ENCODE measurements at places on chromosomes 11 and 22. TPM values are rescaled to one million over a fixed set of nuclear protein-coding genes. Genes with fewer than 3 reads are reported as not detected.

- no peak for DNase-seq
These were observed 740 bp upstream of the TRMT2A start for GRCh38 chr22:20117633-20118299.

- no peak for DNase-seq
These were observed 46.4 kb upstream of the CALCB start for GRCh38 chr11:15027011-15027410.

DNA sequence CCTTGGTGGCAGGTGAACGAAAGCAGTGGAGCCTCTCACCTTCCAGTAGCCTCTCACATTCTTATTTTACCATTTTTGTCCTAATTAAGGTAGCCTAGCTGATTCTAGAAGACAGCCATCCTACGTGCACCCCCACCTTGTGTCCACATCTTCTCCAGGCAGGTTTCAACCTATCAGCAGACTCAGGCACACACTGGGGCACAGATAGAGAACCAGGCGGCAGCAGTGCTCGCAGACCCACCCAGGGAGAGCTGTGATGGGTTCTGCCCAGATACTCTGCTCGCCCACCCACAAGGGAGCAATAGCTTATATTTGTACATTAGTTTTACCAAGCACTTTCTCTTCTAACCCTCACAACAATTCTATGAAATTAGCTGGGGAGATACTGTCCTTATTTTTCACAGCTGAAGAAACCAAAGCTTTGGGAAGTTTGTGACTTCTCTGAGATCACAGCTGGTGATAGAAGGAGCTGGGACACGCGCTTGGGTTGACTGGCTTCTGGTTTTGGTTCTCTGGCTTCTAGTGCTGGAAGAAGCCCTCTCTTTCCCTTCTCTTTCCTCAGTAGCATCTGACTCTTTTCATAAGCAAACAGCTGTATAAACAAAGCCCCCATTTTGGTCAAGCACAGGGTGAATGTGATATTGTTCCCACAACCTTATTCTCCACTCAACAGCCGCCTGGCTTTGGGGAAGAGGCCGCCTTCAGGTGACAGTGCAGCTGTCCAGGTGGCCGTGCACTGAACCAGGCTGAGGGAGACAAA, 36.9 kb downstream of the PPP2R1B start:
- no peak for DNase-seq

GRCh38 chr11:65110354-65110861, 1.3 kb upstream of the TM7SF2 start:
- peak; percentile 61 for DNase-seq

- DNase-seq: no peak
These were observed 31.5 kb downstream of the SDHD start for GRCh38 chr11:112118176-112118575.

- DNase-seq: no peak
These were observed 237.8 kb downstream of the TBC1D22A start for GRCh38 chr22:47000256-47000655.

DNA sequence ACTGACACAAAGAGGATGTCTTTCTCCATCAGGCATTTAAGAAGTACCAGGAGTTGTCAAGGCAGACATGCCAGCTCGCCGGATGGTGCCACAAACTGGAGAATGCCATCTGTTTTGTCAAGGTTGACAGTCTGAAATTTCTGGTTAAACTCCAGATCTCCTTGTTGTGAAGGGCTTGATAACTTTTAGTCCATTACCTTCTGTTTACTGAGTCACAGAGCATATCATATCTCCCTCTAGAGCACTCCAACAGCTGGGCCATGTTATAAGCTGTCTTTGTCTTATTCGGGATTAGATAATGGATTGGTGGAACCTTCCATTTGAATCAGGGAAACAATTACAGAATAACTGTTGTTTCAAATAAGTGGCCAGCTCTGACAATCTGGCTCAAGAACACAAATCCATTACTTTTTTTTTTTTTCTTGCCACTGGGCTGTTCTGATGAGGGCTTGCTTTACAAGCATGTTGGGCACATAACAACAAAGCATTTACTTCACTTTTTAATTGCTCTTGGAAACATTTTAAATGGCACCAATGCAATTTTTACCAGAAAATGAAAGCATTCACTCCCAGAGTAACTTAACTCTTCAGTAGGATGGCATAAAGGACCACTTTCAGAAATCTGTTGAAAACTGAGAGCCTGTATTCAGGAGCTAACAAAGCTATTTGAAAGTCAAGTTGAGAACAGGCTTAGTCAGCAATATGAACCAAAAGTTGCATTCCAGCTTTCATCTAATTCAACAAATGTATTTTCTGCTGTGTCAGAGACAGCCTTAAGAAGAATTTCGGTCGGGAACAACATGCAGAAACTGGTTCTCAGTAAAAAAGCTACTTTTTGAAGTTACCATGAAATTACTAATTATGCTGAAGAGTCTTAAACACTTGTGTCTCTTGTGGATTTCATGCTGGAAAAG, 227.6 kb upstream of the PITPNB start:
- no peak for DNase-seq

- no peak for DNase-seq
These were observed 25.0 kb downstream of the ARHGAP1 start for GRCh38 chr11:46675288-46675851.

DNA sequence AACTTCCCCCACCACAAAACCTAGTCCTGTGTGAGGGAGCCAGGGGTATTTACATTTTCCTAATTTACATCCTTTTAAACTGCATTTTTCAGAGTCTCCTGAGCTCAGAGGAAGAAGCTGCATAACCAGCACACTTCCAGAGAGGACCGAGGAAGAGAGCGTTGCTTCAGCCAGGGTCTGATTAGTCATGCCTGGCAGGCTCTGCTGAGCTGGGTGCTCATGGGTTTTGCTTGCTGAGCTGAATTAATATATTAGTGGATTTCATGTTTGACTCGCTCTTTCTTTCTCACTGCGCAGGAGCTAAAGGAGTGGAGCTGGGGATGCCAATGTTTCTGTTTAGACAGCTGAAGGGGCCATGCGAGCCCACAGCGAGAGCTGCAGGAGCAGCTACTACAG, 539.3 kb upstream of the B3GAT1 start:
- no peak for DNase-seq

DNA sequence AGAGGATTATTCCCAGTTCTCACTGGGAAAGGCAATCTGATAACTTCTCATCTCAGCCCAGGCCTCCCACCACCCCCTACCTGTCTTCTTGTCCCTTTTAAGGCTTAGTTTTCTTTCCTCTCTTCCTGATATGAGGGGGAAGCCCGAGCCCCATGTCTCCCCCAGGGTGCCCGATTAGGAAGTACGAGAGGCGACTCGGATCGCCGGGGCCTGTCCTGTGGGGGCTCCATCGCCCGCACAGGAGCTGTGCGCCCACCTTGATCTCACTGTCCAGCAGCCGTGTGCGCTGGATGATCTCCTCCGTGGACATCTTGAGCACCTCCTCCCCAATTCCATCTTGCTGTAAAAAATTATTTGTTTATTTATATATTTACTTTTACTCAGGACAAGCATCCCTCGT, 628 bp downstream of the PSMC3 start:
- DNase-seq: no peak

- DNase-seq: no peak
These were observed 14.2 kb downstream of the PDE3B start for GRCh38 chr11:14657841-14658240.

DNA sequence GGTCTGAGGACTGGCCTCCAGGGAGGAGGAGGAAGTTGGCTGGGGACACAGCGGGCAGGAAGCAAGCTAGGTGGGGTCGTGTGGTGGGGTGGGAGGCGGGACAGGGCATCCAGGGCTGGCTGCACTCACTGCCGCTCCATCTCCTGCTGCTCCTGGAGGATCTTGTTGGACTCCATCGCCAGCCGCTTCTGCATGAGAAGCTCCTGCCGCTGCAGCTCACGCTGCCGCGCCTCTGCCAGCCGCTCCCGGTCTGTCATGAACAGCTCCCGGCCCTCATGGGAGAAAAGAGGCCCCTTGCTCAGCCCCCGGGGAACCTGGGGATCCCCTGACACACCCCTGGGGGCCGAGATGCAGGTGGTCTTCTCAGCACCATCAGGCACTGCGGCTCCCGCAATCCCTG, 21.6 kb downstream of the USH1C start:
- DNase-seq: no peak

GRCh38 chr11:72637198-72637597, 37.0 kb downstream of the PDE2A start:
- DNase-seq: no peak

DNA sequence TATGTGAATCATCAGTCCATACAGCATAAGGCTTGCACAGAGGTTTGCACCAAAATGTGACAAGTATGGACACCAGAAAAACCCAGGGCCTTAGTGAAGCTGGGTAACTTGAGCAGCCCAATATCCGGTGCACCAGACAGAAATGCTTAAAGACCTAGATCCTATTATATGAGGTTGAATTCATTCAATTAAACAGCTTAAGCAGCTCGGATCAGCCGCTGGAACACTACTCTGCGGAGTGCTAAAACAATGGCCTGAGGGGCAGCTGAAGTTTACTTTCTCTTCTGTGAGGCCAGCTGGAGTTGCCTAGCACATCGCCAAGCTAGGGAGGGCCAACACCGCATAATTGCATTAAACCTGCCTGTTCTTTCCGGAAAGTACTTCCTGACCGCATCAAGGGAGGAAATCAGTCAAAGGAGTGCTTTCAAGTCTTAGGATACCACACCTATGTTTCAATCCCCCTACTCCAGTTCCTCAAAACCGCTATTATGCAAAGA, 17.0 kb upstream of the FAM181B start:
- DNase-seq: no peak

DNA sequence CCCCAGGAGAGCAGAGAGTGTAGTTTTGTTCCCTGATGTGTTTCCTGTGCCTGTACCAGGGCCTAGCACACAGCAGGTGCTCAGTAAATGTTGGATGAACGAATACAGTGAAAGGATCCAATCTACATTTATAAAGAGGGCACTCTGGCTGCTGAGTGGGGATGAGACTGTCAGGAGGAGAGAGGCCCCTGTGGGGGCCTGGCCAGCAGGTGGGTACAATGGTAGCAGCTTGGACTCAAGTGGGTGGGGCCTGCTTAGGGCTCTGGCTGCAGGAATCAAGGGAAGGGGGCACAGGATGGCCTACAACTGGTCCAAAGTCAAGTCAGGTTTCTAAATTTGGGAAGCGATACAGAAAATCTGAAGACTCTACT, 156.6 kb upstream of the GRK3 start:
- DNase-seq: no peak

- no peak for DNase-seq
These were observed 3.4 kb upstream of the SLC25A1 start for GRCh38 chr22:19181786-19182471.

GRCh38 chr11:2449548-2450320, 4.9 kb downstream of the KCNQ1 start:
- DNase-seq: no peak

DNA sequence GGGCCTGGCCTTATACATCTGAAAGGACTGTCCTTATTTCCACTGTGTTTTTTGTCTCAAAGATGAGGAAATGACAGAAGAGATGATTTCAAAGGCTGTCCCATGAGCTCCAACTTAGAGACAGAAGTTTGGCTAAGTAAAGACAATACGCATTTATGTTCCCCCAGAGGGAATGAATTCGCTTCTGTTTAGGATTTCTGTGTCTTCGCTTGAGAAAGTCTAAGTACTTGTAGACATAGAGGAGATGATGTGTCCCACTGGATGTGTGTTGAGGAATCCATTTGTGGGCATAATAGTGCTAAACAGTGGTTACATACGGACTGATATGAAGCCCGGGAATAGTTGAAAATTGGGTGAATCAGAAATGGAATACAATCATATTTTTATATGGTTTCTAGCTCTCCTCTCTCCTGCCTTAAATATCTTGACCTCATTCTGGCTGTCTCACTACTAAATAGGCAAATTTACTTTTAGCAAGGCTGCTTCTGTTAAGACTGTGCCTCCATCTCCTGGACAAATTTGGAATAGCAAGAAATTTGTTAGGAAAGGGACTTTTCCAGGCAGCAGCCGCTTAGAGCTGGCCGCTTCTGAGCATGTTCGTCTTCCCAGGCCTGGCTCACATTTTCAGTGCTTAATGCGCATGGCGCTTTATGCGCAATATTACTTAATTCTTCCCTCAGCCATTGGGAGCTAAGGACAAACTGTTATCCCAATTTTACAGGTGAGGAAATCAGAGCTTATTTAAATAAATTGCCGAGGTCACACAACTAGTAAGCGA, 1.9 kb upstream of the PEX26 start:
- no peak for DNase-seq

DNA sequence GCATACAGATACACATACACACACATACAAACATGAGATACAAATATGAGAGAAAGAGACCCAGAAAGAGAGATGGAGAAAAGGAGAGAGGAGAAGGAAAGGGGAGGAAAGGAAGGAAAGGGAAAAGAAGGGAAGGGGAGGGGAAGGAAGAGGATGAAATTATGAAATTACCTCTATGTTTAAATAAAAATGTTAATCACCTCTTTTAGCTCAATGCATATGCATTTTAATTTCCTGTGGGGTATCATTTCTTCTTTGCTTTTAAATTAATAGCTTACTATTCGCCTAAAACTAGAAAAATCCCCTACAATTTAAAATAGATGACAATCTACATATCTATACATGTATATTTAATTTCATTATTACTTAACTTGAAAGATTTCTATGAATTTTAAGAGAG, 958.0 kb upstream of the CNTN5 start:
- DNase-seq: no peak

DNA sequence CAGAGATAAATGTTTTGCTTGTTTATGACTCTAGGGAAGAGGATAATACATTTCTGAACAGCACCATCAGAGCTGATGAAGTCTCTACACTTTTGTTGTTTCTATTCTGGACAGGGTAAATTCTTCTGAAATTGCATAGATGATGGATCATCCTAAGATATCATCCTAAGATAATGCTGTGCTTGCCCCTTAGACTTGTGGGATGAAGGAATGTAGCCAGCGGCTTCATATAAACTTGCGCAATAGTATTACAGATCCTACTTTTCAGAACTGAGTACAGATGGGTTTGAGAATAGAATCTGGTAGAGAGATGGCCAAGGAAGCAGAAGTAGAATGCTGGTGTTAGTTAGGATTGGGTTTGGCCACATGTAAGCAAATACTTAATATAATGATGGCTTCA, 61.0 kb downstream of the NCAM1 start:
- no peak for DNase-seq

DNA sequence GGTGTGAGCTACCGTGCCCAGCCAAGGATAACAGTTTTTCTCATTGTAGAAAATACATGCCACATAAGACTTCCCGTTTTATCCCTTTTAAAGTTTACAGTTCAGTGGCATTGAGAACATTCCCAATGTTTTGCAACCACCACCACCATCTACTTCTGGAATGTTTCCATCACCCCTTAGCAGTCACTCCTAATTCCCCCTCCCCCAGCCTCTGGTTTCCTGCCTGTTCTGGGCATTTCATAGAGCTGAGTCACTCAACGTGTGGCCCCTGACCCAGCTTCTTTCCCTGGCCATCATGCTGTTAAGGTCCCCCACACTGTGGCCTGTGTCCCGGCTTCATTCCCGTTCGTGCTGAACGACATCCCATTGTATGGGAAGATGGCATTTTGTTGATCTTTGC, 30.7 kb downstream of the FGF4 start:
- DNase-seq: no peak

- DNase-seq: no peak
These were observed 239.5 kb downstream of the NTM start for GRCh38 chr11:131609921-131610320.

GRCh38 chr11:96056576-96056975, 132.7 kb upstream of the MTMR2 start:
- DNase-seq: no peak

- DNase-seq: no peak
These were observed 7.7 kb downstream of the LIF start for GRCh38 chr22:30238661-30239487.

SLC22A25 gene
- not detected for total RNA-seq

OR10D3 gene
- not detected for total RNA-seq

ANKK1 gene
- 1.3 TPM for total RNA-seq

LAYN gene
- total RNA-seq: 11.4 TPM

POU2F3 gene
- total RNA-seq: 1.5 TPM

MUC6 gene
- total RNA-seq: not detected

KRTAP5-4 gene
- not detected for total RNA-seq

IRF7 gene
- 20.4 TPM for total RNA-seq

OR6A2 gene
- 0.19 TPM for total RNA-seq
